Adipose tissue (tissue), 3 donors: ENCODE measurements at places on chromosomes 1 and 21. TPM values are rescaled to one million over a fixed set of nuclear protein-coding genes. Genes with fewer than 3 reads are reported as not detected.

Gene IL24
- 7.7 TPM for polyA plus RNA-seq

Gene HHIPL2
- not detected for polyA plus RNA-seq

Gene ORC1
- 0.30 TPM for polyA plus RNA-seq

Gene TMEM35B
- 51.8 TPM for polyA plus RNA-seq

Gene SPRR2D
- polyA plus RNA-seq, result 1.3 TPM
